T1000 (cell line): ENCODE measurements at places on chromosomes 7 and 10.

- no peak for DNase-seq
These were observed 138.4 kb downstream of the BICC1 start for GRCh38 chr10:58651040-58651439.

GRCh38 chr10:45476559-45476958 lies 102.5 kb downstream of the ALOX5 start:
- DNase-seq: no peak

DNA sequence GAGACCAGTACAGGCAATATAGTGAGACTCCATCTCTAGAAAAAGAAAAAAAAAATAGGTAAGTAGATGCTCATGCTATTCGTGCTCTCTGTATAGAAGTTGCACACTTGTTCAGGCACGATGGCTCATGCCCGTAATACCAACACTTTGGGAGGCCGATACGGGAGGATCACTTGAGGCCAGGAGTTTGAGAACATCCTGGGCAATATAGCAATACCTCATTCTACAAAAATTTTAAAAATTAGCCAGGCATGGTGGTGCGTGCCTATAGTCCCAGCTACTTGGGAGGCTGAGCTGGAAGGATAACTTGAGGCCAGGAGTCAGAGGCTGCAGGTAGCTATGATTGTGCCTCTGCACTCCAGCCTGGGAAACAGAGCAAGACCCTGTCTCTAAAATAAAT lies 17.2 kb upstream of the NPTX2 start:
- DNase-seq: no peak

DNA sequence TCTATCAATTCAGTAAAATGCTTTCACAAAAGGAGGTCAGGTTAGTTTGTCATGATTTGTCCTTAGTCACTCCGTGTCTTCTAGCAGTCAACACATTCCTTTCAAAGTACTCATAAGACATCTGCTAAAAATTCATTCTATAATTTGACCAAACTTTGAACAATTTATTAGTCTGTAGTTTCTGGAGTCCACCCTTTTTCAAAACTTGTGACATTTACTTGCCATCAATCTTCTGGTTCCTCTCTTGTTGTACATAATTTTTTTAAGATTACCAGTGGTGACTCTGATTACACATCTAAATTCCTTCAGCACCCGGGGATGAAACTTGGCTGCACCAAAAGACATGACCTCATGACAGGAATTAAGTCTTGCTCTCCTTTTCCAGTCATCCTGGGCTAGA lies 130.1 kb downstream of the NEBL start:
- DNase-seq: no peak

DNA sequence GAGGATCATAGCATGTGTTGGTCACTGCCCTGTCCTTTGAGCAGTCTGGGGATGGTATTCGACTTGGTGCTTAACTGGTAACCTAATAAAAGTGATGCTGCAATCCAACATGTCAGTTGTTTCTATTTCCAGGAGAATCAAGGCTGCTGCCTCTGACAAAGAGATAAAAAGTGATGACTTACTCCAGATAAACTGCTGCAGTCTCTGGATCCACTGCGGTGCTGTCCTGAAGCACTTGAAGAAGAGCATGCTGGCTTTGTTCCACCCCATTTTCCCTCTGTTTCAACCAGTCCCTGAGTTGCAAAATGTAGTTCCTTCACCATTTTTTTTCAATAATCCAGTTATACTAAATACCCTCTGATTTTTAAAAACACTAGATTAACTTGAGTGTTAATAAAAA lies 403.5 kb upstream of the ANKRD30A start:
- no peak for DNase-seq
